ENCODE measurements at places on chromosomes 4 and X.

DNA sequence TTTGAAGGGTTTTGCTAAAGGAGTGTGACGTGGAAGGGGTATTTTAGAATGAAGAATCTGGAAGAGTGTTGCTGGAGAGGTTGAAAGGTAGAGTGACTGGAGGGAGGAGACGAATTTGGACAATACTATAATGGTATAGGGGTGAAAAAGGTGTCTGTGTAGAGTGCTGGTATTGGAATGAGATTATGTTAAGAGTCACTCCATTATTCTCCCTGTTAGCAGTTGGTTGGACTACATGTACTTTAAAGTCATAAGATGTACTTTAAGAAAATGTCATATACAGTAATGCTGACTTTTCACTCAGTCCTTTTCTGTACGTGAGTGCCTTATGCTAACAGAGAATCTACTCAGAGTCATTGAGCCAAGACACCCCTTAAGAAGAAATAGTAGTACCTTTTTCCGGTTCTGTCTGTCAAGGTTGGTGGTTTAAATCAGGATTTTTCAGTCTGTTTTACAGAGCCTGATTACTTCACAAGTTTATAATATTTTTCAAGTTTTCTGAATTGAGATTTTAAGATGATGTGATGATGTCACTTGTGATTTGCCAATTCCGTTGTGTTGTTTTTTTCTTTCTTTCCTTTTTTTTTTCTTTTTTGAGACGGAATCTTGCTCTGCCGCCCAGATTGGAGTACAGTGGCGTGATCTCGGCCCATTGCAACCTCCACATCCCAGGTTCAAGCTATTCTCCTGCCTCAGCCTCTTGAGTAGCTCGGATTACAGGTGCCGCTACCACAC, 56.6 kb downstream of the WWC2 start:
- H3K27ac ChIP-seq: no peak overlapping the region
- H3K36me3 ChIP-seq: no peaks in the 10 kb centered on the region
- H3K4me1 ChIP-seq: no peaks in the 10 kb centered on the region
- no peaks in the 10 kb centered on the region for H3K27me3 ChIP-seq
- no peak for DNase-seq

- H3K27ac ChIP-seq: peak within 1 kb of the TSS; percentile 86
- H3K36me3 ChIP-seq: peaks cover 16% of the 10 kb centered on the region
- peaks cover 13% of the 10 kb centered on the region for H3K27me3 ChIP-seq
- peak within 1 kb of the TSS; percentile 95 for H3K4me3 ChIP-seq
Measured at GRCh38 chr4:56505269-56506130, at the start of gene ARL9. Gene ARL9 (plus strand): TSS chr4:56505791. CDS start chr4:56505863, 72 bp downstream.

- H3K4me3 ChIP-seq: no peak overlapping the region
- H3K36me3 ChIP-seq: no peaks in the 10 kb centered on the region
- no peak for DNase-seq
- no peaks in the 10 kb centered on the region for H3K4me1 ChIP-seq
Measured at GRCh38 chr4:129167640-129168260, 71.8 kb downstream of the C4orf33 start.

GRCh38 chr4:99610605-99611175, 36.1 kb downstream of the MTTP start:
- DNase-seq: no peak
- H3K36me3 ChIP-seq: no peaks in the 10 kb centered on the region
- H3K4me3 ChIP-seq: no peak overlapping the region
- H3K27me3 ChIP-seq: peaks cover 20% of the 10 kb centered on the region
- H3K27ac ChIP-seq: no peak overlapping the region

DNA sequence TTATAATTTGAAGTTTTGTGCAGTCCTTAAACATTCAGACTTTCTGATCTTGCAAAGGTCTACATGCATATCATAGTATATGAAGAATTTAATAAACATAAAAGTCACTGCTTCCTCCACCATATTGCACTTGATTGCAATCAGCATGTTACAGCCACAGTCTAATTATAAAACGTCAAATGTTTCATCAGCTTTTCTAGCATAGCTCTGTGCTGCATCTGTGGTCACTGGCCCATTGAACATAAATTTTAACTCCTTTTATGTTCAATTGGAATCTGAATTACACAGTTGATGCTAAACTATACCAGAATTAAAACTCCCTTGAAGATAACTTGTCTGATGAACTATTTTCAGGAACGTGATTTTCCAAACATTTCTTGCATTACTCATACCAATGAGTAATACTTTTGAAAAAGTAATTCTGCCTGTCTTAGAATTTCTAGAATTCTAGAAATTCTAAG, 329.1 kb downstream of the GALNTL6 start:
- H3K27me3 ChIP-seq: no peaks in the 10 kb centered on the region
- no peak for DNase-seq
- no peak overlapping the region for H3K27ac ChIP-seq
- H3K36me3 ChIP-seq: no peaks in the 10 kb centered on the region
- no peaks in the 10 kb centered on the region for H3K4me1 ChIP-seq
- no peak overlapping the region for H3K4me3 ChIP-seq

- no peaks in the 10 kb centered on the region for H3K27me3 ChIP-seq
- H3K4me1 ChIP-seq: peaks cover 18% of the 10 kb centered on the region
Measured at GRCh38 chrX:20265726-20266681, 705 bp downstream of the RPS6KA3 start.

DNA sequence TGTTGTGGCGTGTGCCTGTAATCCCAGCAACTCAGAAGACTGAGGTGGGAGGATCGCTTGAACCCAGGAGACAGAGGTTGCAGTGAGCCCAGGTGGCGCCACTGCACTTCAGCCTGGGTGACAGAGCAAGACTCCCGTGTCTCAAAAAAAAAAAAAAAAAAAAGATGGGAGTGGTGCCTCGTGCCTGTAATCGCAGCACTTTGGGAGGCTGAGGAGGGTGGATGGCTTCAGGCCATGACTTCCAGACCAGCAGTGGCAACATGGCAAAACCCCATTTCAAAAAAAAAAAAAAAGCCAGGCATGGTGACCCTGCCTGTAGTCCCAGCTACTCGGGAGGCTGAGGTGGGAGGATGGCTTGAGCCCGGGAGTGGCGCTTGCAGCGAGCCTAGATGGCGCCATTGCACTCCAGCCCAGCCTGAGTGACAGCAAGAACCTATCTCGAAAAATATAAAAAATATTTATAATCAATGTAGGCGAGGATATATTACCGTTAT, 27.0 kb downstream of the EIF2S3 start:
- no peak overlapping the region for H3K27ac ChIP-seq
- H3K27me3 ChIP-seq: no peaks in the 10 kb centered on the region
- peak; percentile 56 for DNase-seq
- H3K36me3 ChIP-seq: peaks cover 6% of the 10 kb centered on the region
- peak overlapping the region; percentile 13 for H3K4me3 ChIP-seq

- no peak overlapping the region for H3K4me3 ChIP-seq
- H3K27ac ChIP-seq: no peak overlapping the region
- no peaks in the 10 kb centered on the region for H3K4me1 ChIP-seq
- peaks cover 3% of the 10 kb centered on the region for H3K27me3 ChIP-seq
- H3K36me3 ChIP-seq: no peaks in the 10 kb centered on the region
- no peak for DNase-seq
Measured at GRCh38 chr4:106854569-106855351, 181.4 kb downstream of the DKK2 start.

- no peaks in the 10 kb centered on the region for H3K4me1 ChIP-seq
- H3K36me3 ChIP-seq: no peaks in the 10 kb centered on the region
- no peak overlapping the region for H3K4me3 ChIP-seq
- no peak for DNase-seq
Measured at GRCh38 chr4:124686279-124686678, 26.3 kb downstream of the ANKRD50 start.

DNA sequence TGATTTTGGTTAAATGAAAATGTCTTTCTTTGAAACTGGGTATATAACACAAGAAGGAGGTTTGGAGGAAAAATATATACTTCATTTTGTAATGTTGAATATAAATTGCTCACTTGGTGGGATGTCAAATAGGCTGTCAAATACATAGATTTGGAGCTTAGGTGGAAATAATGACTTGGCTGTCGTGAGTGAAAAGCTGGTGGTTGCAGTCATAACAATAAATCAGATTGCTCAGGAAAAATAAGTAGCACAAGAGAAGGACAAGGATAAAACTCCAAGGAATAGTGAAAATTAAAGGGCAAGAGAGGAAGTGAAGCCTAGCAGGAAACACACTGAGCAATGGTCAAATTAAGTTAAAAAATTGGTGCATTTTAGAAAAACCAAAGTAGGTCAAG, 253.0 kb upstream of the ANKRD50 start:
- no peaks in the 10 kb centered on the region for H3K36me3 ChIP-seq
- no peak overlapping the region for H3K4me3 ChIP-seq
- H3K4me1 ChIP-seq: no peaks in the 10 kb centered on the region
- no peaks in the 10 kb centered on the region for H3K27me3 ChIP-seq
- no peak for DNase-seq

DNA sequence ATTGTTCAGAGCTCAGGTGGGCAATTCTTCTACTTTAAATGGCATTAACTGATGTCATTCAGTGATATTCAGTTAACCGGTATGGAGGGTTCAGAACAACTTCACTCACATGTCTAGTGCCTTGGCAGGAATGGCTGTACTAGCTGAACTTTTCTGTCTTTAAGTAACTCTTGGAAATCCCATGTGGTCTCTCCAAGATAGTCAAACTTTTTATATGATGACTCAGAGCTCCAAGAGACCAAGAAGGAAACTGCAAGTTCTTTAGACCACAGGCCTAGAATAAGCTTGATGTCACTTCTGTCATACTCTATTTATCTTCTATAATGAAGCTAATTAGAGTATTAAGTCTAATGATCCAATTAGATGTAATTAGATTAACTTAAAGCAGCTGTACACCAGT, 24.9 kb downstream of the LHFPL1 start:
- H3K27me3 ChIP-seq: no peaks in the 10 kb centered on the region
- no peak for DNase-seq
- no peaks in the 10 kb centered on the region for H3K4me1 ChIP-seq
- no peak overlapping the region for H3K4me3 ChIP-seq
- H3K27ac ChIP-seq: no peak overlapping the region

DNA sequence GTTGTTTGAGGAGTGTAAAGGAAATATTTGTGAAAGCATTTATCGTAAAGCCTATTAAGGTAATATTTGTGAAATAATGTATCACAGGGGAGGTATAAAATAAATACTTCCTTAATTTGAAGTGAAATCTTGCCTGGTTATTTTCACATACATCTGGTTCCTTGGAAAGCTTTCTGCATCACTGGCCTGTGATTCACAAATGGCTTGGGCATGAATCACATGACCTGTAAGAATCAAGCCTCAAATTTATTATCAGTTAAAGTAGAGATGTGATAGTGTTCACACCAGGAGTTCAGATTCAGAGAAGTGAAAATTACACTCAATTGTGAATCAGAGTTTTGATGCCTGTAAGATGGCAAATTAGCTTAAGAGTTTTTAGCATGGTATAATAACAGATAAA, 1911.4 kb downstream of the STIM2 start:
- no peaks in the 10 kb centered on the region for H3K4me1 ChIP-seq
- DNase-seq: no peak
- H3K27me3 ChIP-seq: no peaks in the 10 kb centered on the region
- no peaks in the 10 kb centered on the region for H3K36me3 ChIP-seq
- no peak overlapping the region for H3K4me3 ChIP-seq

DNA sequence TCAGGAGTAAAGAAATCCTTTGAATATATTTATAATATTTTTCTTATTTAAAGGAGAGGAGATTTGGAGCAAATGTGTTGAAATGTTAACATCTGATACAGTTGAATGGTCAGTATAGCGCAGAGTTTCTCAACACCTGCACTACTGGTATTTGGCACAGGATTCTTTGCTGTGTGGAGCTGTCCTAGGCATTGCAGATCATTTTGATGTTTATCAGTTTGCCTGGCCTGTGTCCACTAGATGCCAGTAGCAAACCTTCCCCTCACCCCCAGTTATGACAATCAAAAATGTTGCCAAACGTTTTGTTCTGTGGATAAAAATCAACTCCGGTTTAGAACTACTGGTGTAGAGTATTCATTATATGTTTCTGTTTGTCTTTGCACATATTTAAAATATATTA, 765.3 kb upstream of the SLIT2 start:
- no peaks in the 10 kb centered on the region for H3K4me1 ChIP-seq
- H3K27me3 ChIP-seq: no peaks in the 10 kb centered on the region
- no peaks in the 10 kb centered on the region for H3K36me3 ChIP-seq
- H3K27ac ChIP-seq: no peak overlapping the region
- DNase-seq: no peak
- H3K4me3 ChIP-seq: no peak overlapping the region

DNA sequence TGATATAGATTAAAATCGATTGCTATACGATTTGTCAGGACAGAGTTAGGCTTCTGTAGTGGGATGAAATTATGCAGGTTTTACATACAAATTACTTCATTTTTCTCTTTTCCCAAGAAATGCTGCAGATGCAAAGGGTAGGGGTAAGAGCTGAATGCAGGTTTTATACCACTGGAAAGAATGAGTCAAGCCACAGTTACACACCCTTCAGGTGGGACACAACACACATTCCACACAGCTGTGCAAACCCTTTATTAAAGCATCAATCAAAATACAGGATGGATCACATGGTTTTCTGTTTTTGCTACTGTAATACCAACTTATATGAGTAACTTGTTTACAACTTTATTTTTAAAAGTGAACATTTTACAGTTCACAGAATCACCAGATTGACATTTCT, 39.8 kb downstream of the MFAP3L start:
- H3K27me3 ChIP-seq: peaks cover 7% of the 10 kb centered on the region
- no peaks in the 10 kb centered on the region for H3K36me3 ChIP-seq
- no peaks in the 10 kb centered on the region for H3K4me1 ChIP-seq
- H3K4me3 ChIP-seq: no peak overlapping the region
- no peak overlapping the region for H3K27ac ChIP-seq
- no peak for DNase-seq

- no peak for DNase-seq
- no peak overlapping the region for H3K4me3 ChIP-seq
- H3K4me1 ChIP-seq: no peaks in the 10 kb centered on the region
Measured at GRCh38 chrX:41064018-41064417, 21.2 kb upstream of the USP9X start.

- H3K27me3 ChIP-seq: no peaks in the 10 kb centered on the region
- peaks cover 2% of the 10 kb centered on the region for H3K4me1 ChIP-seq
- no peak overlapping the region for H3K4me3 ChIP-seq
- H3K27ac ChIP-seq: no peak overlapping the region
- no peaks in the 10 kb centered on the region for H3K36me3 ChIP-seq
Measured at GRCh38 chrX:120090208-120090607, 12.7 kb upstream of the RHOXF2B start.

DNA sequence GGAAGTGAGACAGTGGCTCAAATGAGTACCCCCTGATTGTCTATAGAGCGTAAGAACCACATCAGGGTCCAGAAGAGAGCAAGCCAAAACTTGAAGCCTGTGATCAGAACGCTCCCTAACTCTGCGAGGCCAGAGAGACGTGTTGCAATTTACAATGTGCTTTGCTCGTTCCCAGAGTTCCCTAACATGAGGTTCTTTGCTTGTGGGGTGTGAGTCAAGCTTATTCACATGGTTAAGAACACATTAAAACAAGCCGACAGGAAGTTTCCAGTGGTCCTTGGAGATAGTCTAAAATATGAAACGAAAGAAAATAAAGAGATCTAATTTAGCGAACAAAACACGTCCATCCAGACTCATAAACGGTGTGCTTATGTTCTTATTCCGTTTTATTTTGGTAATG, 702.3 kb downstream of the TRIML1 start:
- no peaks in the 10 kb centered on the region for H3K27me3 ChIP-seq
- no peak overlapping the region for H3K27ac ChIP-seq
- H3K4me3 ChIP-seq: no peak overlapping the region

- H3K27me3 ChIP-seq: peaks cover 12% of the 10 kb centered on the region
- no peaks in the 10 kb centered on the region for H3K36me3 ChIP-seq
- H3K4me1 ChIP-seq: peaks cover 9% of the 10 kb centered on the region
- no peak overlapping the region for H3K4me3 ChIP-seq
Measured at GRCh38 chr4:77203380-77204197, 46.6 kb downstream of the CCNG2 start.

GRCh38 chr4:95728145-95728544, 111.7 kb upstream of the PDHA2 start:
- H3K27me3 ChIP-seq: no peaks in the 10 kb centered on the region
- no peaks in the 10 kb centered on the region for H3K36me3 ChIP-seq
- no peak overlapping the region for H3K4me3 ChIP-seq

GRCh38 chr4:113823291-113823659, 61.7 kb upstream of the CAMK2D start:
- H3K4me1 ChIP-seq: peaks cover 24% of the 10 kb centered on the region
- no peak overlapping the region for H3K27ac ChIP-seq
- no peaks in the 10 kb centered on the region for H3K36me3 ChIP-seq
- no peaks in the 10 kb centered on the region for H3K27me3 ChIP-seq

Data from activated naive CD8-positive, alpha-beta T cell treated with anti-CD3 and anti-CD28 coated beads, Interleukin-2, amount 10 ng/mL, durations not matched to agents 7 days and 5 days (primary cell).